ENCODE measurements at places on chromosomes 11 and 22.

- DNase-seq = no peak
These were observed 319.3 kb downstream of the DCDC1 start for GRCh38 chr11:31050061-31050765.

GRCh38 chr22:35140879-35141745 is 75.2 kb downstream of the ISX start:
- no peak for DNase-seq

DNA sequence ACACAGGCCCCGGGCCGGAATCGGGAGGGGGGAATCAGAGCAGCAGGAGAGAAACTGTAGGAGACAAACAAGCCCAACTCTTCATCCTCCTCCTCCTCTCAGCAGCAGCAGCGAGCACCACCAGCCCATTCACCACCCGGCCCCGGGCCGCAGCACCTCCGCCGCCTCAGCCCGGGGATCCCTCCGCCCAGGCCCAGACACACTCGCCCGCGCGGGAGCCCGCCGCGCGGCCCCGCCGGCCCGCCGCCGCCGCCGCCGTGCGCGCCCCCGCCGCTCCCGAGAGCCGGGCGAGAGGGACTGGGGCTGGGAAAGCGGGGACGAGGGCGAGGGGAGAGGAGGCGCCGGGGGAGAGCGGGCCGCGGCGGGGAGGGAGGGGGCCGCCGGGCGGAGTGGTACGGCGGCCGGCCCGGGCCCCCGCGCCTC is at the start of gene PHF21A:
Gene PHF21A, minus strand, starts transcription at position 154 of the 423 bp plus-strand sequence. CDS start 37,235 bp downstream, outside the sequence.
- peak; percentile 86 for DNase-seq

DNA sequence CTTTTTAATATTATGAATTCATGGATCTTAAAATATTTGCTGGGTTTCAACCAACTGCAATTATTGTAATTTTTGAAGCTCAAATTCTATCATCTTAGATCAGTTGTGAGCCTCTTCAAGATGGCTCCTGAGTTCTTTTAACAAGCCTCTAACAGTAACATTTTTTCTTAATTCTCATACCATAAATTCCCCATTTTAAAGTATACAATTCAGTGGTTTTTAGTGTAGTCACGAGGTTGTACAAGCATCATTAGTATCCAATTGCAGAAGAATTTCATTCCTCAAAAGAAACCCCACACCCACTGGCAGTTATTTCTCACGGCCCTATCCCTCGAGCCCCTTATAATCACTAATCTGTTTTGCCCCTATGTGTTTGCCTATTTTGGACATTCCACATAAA is 270.8 kb downstream of the SBF2 start:
- DNase-seq = no peak

DNA sequence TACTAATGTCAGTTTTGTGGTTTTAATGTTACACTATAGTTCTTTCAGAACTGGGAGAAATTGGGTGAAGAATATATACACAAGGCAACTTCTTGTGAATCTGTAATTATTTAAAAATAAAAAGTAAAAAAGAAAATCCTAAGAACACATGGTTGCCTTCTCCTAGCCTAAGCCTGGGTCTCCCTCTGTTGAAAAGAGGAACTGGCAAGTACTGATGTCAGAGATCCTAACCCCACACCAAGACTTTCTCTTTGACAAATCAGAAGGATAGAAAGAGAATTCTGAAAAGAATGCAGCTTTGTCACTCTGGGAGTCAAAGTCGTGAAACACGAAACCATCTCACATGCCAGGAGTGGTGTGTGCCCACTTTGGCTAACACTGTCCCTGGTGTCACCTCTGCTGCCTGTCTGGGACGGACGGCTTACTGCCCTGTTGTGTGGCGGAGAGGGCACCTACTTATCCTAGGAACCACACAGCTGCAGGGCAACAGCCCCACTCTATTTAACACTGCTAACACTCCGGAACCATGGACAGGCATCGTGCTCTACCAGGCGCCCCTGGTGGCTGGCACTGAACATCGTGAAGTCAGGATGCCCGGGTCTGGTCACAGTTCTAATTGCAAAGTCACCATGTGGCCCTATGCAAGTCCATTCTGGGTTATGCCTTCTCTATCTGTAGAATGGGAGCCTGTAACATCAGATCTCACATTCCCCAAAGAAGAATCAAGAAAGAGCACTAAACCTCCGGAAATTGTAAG is 108.7 kb upstream of the CD82 start:
- DNase-seq = no peak

- DNase-seq = no peak
These were observed 20.1 kb upstream of the MCHR1 start for GRCh38 chr22:40659166-40659565.

DNA sequence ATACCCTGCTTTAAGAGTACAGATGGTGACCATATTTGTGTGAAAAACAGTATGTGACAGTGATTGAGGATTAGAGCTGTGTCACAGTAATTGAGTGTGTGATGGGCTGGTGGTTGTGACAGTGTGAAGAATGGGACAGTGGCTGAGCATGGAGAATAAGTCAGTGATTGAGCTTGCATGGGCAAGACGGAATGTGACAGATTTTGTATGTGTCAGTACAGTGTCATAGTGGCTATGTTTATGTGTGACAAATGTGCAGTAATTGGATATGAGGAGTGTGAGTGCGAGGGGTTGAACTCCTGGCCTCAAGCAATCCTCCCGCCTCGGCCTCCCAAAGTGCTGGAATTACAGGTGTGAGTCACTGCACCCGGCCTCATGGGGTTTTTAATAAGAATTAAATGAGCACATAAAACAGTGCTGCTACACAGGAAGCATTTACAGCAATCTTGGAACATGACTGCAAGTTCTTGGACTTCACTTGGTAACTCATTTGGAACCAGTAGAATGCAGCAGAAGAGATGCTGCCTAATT is 583 bp upstream of the RRAS2 start:
- DNase-seq = no peak

- DNase-seq = no peak
These were observed 23.7 kb downstream of the INCENP start for GRCh38 chr11:62147545-62147944.

DNA sequence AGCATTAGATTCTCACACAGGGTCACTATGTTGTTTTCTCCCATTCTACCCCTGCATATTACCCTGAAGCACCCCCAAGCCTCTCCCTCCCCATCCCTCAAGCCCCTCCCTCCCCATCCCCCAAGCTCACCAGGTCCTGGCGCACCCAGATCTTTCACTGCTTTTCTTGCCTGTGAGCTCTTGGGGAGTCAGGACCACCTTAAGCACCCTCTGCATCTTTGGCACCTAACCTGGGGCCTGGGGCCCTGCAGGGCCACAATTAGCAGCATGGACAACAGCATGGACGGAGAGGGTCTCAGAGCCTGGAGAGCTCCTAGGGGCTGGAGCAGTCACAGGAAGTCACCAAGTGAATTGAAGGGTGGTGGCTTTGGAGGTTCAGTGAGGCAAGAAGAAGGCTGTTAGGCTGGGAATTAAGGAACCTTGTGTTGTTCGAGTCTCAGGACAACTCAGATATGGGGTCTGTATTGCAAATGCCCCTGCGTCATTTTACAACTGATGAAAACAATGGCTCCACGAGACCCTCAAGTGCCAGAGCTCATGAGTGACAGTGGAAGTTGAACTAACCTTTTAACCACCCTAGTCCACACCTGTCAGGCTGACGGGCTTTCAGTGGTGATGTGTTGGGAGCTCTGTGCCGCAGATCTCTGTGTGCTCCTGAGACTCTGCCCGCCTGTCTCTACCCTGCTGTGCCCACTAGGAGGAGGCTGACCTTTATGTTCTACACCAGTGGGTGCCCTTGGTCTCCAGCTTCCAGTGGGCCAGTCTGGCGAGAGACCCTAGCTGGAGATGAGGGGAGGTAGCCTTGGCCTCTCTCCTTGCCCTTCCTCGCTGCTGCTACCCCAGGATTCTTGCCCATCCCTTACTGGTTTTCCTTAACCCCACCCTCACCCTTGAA is 111.3 kb upstream of the OR4B1 start:
- no peak for DNase-seq
